Naive thymus-derived CD4-positive, alpha-beta T cell (primary cell): ENCODE measurements at places on chromosomes 12 and 14. TPM values are rescaled to one million over a fixed set of nuclear protein-coding genes. Genes with fewer than 3 reads are reported as not detected.

Gene CCDC184
- total RNA-seq = not detected

Gene MGP
- total RNA-seq = 4.1 TPM

Gene TRIP11
- 34.1 and 48.9 TPM in 2 replicates for total RNA-seq

Gene TPPP2
- total RNA-seq = not detected

Gene PPFIA2
- total RNA-seq = not detected

Gene RNASE7
- not detected for total RNA-seq

Gene PDE3A
- total RNA-seq = 0.42 TPM

Gene NAV3
- not detected in 2 replicates for total RNA-seq

Gene PLCZ1
- not detected for total RNA-seq

Gene DICER1
- 69.9 TPM for total RNA-seq

Gene SRRM4
- total RNA-seq = not detected

Gene IFNG-AS1
- 2.4 TPM for total RNA-seq

Gene NYNRIN
- total RNA-seq = 1.3 TPM

Gene SMAGP
- 7.0 TPM for total RNA-seq

Gene GPR68
- total RNA-seq = 2.3 TPM
